Stimulated activated CD4-positive, alpha-beta T cell treated with anti-CD3 and anti-CD28 coated beads, Interleukin-15, amount 100 ng/mL, for 1 hour (primary cell): ENCODE measurements at places on chromosomes 7 and 10.

DNA sequence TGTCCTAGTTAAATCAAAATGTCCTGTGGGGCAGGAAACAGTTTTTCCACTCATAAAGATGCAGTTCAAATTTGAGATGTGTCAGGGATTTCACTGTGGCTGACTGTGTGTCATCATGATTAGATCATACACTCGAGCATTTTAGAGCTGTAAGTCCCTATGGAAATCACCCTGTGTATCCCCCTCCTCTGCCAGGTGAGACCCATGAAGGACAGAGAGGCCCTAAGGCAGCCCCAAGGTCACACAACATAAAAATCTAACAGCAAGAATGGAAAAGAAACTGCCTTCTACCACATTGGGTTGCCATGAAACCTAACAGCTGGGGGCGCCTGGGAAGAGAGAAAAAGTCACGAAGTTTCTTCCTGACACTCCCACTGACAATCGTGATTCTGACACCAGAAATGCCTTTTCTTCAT is 135.8 kb downstream of the KCNMA1 start:
- DNase-seq, result no peak

GRCh38 chr10:28722065-28722803 is 44.9 kb downstream of the BAMBI start:
- DNase-seq, result no peak

DNA sequence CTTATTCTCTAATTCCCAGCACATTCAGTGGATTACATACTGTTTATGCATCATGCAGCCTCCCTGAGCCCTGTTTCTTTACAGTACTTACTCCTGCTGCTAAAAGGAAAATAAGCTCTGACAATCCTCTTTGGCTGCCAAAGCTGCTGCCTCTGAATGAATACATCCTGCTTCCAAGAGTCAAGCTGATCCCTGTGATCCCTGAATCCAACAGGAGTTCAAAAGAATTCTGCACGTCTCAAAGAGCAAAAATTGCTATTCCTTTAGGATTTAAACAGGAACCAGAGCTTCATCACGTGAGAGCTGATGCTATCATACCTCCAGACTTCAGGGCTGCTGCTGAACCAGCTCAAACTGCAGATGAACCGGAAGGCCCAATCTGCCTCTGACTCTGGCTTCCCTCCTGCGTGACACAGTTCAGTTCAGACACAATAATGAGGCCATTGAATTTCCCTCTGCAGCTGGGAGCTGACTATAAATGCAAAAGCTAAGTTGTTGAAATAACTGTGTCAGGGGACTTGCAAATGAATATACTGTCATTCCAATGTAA is 851.0 kb upstream of the PHF14 start:
- DNase-seq, result no peak

GRCh38 chr7:80918399-80918798 is 452 bp downstream of the SEMA3C start:
- DNase-seq, result no peak

GRCh38 chr7:101906291-101907240 is 89.1 kb downstream of the CUX1 start:
- DNase-seq, result no peak

DNA sequence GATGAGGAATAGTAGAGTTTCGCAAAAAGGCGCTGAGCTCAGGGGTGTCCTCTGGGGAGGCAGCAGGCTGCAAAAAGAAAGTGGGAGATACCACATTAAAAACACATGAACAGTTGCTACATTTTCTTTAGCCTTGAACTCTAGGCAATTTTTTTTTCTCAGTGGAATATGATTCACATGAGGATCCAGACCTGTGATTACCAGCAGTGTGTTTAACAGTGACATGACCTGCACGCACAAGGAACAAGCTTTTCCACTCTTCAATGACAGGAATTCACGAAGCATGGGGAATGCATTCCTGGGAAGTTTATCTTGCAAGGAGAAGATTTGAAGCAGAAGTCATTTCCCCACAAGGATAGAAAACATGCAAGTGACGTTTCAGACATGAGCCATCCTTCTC is 161.6 kb downstream of the ITGA8 start:
- no peak for DNase-seq

DNA sequence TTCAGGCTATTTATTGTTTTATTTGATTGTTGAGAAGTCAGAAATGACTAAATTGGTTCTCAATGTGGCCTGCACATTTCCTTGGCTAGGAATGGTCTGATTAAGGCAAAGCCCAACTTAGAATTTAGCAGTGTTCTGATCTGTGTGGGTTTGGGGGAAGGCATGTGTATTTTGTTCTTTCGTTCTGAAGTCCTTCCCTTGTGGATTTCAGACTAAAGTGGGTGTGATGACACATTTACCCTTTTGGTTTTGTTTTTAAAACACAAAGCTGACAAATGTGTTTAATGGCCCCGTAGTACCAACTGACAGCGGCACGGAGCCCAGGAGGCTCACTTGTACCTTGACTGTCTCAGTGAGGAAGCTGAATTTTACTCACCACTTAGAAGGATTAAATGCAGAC is 452.3 kb upstream of the GALNT17 start:
- DNase-seq, result no peak

GRCh38 chr7:101420436-101420835 is 57.8 kb downstream of the COL26A1 start:
- no peak for DNase-seq

DNA sequence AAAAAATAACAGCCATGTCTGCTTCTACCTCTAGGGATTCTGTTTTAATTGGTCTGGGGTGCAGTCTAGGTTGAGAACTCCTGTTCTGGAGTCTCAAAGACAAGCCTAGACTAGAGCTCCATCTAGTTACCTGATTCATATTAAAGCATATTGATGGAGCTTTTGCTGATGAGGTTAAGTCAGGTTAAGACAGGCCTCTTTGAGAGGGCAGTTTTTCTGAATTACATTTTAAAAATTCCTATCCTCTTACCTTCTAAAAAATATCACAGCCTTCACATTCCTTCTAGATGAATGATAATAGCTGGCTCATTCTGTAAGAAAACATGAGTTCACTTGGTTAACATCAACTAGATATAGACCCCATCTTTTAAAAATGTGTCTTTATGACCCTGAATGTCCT is 28.9 kb downstream of the MGAM start:
- no peak for DNase-seq

DNA sequence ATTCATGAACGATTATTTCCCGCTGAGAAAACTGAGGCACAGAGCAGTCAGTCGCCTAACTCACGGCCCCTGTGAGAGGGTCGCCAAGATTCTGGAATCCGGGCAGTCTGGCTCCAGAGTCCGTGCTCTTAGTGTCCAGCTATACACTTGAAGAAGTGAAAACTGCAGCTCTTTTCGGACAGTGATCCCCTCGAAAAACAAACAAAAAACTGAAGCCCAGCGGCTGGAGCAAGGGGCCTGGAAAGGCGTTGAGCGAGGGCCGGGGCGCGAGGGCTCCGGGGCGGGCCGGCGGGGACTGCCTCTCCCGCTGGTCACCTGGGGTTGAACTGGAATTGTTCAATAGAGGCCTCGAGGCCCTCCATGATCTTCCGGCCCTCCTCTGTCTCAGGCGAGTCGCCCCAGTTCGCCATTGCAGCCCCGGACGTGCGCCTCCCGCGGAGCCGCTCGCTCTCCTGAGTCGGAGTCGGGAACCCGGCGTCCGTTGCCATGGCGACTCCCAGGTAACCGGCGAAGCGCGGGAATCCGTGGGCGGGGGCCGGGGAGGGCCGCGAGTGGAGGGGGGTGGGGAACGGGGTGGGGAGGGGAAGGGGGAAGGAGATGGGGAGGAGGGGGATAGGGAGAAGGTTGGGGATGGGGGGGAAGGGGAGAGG is 881 bp downstream of the C10orf67 start:
- peak; percentile 44 for DNase-seq

- peak; percentile 12 for DNase-seq
Measured at GRCh38 chr7:151115121-151115835, 29.0 kb downstream of the AGAP3 start.

- DNase-seq, result no peak
Measured at GRCh38 chr7:31493714-31494181, 20.1 kb upstream of the ITPRID1 start.

DNA sequence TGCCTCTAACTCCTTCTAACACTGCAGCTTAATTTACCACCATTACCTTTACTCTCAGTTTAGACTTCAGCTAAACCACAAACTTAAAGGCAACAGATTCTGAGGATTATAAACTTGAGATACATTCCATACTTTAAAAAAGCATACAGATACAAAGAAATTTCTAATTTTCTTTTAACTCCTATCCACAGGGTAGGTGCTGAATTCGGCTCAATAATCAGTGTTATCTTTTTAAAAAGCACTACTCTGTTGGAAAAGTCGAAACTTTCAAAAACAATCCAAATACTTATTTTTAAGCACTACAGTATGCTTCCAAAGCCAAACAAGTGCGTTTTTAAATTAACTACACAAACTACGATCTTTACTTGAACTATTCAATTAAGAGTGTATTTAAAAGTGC is 1.0 kb downstream of the SMNDC1 start:
- no peak for DNase-seq

GRCh38 chr7:153588586-153588985 is 463.6 kb upstream of the DPP6 start:
- no peak for DNase-seq

DNA sequence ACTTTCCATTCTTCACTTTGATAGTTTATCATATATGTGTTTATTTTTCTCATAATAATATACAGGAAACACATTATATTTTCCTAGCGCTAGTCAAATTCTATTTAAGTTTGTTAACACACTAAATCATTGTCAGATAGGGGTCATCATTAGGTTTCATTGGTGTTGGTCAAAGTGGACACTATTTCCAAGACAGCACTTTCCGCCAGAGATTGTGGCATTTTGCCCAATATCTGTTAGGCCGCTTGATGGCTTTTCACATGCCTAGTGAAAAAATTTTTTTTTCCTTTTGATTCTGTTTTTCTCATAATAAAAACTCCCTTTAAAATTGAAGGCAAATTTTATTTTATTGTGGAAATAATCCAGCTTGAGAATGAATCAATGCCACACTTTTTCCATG is 495.4 kb upstream of the AKR1E2 start:
- no peak for DNase-seq

DNA sequence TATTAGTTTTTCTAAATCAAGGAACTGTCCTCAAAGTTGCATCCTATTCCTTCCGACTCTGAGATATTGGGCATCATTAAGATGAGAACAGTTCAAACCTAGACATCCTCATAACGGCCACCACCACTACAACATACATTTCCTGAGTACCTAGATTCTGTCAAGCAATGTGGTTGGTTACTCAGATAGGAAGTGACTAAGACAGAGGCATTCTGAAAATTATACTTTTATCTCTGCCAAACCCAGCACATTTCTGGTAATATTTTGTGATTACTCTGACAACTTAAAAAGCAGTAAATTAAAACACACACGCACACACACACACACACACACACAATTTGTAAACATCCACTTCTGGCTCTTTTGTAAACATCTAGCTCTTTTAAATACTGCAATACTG is 291.2 kb upstream of the MEOX2 start:
- DNase-seq, result no peak

DNA sequence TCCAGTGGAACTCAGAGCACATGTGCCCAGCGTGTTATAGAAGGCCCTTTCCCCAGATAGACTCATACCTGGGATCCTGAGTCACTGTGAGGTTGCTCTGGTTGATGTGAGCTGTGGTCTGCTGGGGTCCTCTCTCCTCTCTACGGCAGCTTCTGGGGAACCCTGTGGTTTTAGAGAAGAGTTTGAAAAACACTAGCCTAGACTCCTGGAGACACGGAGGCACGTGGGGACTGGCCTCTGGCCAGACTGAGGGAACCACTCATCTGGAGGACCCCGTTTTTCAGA is 10.3 kb downstream of the ZNF775 start:
- no peak for DNase-seq

GRCh38 chr7:151210087-151210854 is at the start of gene H2BK1:
Gene H2BK1 (minus strand): TSS chr7:151210488. CDS start chr7:151210318, 170 bp downstream.
- DNase-seq, result no peak

GRCh38 chr10:18490755-18491154 is 160.6 kb downstream of the NSUN6 start:
- no peak for DNase-seq

- DNase-seq, result no peak
Measured at GRCh38 chr7:30635798-30636197, 41.1 kb downstream of the GARS1 start.

- no peak for DNase-seq
Measured at GRCh38 chr7:157293413-157293788, 43.4 kb upstream of the DNAJB6 start.

- no peak for DNase-seq
Measured at GRCh38 chr7:94276795-94277194, 117.9 kb upstream of the COL1A2 start.

DNA sequence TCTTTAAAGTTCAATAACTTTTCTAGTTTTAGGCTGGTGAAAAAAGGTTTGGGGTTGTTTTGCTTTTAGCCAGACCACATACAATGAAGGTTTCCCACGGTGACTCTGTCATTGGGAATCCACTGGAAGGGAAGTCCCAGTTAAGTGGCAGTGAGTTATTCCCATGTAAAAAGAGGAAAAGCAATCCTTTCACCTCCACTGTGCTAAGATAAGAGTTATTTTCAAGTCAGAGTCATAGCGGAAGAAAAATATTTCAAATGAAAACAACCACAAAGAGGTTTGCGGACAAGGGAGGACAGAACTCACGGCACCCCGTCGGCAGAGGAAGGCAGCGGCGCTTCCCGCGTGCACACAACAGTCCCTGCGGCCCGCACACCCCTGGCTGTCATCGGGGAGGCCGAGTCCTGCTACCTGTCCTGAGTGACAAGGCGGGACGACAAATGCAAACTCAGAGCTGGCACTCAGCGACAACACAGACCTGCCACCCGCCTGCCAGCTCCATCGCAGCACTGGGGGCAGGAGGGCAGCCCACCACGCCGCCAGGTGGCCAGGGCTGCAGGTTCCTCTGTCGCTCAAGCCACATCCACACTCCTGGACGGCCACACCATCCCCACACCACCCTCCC is 9.3 kb upstream of the PAPOLB start:
- no peak for DNase-seq

DNA sequence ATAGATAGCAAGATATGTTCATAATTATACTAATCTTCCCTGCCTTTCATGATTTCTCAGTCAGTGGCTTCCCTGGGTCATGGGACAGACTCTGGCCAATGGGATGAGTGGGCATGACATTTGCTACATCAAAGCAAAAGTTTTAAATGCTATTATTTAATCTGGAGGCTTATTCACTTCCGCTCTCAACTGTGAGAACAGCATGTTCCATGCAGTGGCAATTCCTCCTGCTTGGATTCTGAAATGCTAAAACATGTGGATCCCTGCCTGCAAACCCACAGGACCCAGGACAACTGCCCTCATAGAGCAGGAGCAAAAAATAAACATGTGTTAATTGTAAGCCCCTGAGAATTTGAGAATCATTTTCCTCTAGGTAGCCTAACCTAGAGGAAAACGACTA is 1412.4 kb upstream of the CELF2 start:
- DNase-seq, result no peak

- DNase-seq, result no peak
Measured at GRCh38 chr7:52715701-52716100, 319.7 kb upstream of the POM121L12 start.

DNA sequence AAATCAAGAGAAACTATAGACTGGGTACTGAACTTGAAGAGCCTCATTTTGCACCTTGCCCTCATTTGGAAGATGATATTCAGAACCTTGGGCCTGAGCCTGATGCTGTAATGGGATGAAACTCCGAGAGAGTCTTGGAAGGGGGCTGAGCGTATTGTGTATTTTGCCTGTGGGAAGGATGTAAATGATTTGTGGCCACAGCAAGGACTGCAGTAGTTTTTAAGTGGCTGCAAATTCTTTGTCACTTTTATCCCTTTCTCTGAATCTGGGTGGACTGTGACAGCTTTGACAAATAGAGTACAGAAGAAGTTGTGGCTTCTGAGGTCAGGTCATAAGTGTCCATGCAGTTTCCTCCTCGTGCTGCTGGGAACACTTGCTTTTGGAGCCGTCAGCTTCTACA is 221.2 kb downstream of the ADRA2A start:
- DNase-seq, result no peak

GRCh38 chr7:1086588-1087464 is 1.1 kb upstream of the GPER1 start:
- DNase-seq, result peak; percentile 58
